ENCODE measurements at places on chromosomes 7 and 10.

- DNase-seq = no peak
Observed at GRCh38 chr7:30852308-30852684, 59.4 kb upstream of the AQP1 start.

GRCh38 chr7:14596421-14596820 lies 306.1 kb downstream of the DGKB start:
- DNase-seq = no peak

DNA sequence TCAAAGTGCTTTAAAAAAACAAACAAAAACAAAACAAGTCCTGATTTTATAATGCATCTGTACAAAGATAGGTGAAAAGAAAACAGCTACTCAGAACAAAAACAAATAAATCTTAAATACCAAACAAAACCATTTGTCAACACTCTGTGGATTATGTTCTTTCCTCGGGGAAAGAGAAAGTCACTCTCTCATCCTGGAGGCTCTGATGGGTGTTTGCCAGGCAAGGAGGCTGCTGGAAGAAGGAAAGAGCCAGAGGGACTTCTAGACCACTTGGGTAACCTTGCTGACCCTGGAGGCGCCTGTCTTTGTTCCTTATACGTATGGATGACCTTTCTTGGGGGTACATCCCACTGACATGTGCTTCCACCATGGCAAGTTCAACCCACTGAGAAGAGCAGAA lies 92.8 kb downstream of the ZRANB1 start:
- no peak for DNase-seq

GRCh38 chr7:93375603-93376002 lies 143.4 kb downstream of the VPS50 start:
- DNase-seq = no peak

DNA sequence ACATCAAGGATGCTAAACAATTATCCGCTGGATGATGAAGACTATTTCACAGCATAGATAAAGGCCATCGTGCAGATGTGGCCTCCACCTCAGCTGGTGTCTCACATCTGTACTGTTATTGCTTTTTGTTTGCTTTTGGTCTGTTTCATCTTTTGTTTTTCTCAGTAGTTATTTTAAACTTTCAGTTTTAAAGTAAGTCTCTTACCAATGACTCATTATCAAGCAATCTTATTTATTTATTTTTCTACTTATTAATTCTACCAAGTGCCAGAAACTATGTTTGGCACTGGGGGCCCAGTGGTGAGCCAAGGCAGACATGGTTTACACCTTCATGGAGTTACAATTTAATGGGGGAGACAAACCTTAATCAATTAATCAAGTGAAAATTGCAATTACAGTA lies 250.9 kb upstream of the TMEM72 start:
- no peak for DNase-seq

GRCh38 chr7:23093546-23093945 lies 12.0 kb upstream of the KLHL7 start:
- no peak for DNase-seq

- no peak for DNase-seq
Observed at GRCh38 chr7:126727930-126728391, 524.8 kb downstream of the GRM8 start.

DNA sequence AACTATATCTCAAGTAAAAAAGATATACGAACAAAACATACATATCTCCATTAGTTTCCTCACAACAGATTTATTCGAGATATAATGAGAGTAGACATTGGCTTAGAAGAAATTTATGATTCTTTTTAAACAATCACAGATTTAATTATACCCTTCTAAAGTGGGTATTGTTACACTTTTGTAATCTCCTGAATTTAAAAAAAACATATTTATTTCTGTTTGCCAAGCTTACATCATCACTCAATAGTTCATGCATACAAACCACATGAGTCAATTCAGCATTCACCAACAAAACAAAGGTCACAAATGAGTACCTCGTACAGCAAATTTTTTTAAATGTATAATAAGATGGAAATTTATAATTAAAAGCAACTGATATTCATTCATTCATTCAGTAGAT lies 17.6 kb downstream of the LRRN3 start:
- no peak for DNase-seq

DNA sequence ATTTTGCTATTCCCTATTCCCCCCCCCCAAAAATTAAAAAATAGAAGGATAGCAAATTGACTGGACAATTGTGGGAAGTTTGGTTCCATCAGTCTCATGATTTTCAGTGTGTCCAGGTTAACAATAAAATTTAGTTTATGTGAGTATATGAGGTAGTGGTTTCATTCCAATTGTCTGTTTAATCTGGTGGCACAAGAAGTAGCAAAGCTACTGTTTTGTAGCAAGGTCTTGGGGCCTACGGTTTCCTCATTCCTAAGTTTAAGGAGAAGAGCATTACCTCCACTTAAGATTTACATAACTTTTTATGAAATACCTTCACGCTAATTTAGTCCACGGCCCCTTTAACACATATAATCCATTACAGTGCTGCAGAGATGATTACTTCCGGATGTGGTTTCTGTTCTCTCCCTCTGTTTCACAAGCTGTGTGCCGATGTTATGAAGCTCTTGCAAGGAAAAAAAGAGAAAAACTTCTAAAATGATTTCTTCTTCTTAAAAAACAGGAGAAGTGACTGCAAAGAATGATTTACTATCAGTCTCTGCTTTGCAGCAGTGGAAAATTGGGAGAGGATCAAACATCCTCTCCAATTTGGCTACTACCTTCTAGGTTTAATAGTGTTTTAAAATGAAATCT lies 32.7 kb upstream of the NPVF start:
- no peak for DNase-seq

DNA sequence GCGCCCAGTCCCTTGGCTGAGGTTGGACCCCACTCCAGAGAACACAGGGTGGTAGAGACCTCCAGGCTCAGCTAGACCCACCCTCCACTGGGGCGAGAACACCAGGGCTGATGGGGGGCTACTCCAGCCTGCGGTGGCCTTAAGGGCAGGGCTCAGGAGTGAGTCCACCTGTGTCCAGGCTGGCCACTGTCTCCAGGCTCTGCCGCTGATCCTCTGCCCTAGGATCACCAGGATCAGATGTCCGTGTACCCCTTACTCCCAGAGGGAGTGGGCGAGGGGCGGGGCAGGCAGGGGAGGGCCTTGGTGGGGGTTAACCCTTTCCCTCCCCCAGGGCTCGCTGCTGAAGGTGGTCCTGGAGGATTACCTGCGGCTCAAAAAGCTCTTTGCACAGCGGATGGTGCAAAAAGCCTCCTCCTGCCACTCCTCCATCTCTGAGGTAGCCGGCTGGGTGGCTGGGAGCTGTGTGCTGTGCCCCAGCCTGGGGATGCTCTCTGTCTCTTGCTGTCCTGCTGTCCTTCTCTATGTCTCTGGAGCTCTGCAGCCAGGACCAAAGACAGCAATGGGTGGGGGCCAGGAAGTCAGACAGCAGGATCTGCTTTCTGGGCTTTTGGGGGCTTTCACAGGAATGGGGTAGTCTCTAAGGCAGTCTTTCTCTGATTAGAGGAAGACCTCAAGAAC lies 38.0 kb downstream of the PSAP start:
- no peak for DNase-seq

DNA sequence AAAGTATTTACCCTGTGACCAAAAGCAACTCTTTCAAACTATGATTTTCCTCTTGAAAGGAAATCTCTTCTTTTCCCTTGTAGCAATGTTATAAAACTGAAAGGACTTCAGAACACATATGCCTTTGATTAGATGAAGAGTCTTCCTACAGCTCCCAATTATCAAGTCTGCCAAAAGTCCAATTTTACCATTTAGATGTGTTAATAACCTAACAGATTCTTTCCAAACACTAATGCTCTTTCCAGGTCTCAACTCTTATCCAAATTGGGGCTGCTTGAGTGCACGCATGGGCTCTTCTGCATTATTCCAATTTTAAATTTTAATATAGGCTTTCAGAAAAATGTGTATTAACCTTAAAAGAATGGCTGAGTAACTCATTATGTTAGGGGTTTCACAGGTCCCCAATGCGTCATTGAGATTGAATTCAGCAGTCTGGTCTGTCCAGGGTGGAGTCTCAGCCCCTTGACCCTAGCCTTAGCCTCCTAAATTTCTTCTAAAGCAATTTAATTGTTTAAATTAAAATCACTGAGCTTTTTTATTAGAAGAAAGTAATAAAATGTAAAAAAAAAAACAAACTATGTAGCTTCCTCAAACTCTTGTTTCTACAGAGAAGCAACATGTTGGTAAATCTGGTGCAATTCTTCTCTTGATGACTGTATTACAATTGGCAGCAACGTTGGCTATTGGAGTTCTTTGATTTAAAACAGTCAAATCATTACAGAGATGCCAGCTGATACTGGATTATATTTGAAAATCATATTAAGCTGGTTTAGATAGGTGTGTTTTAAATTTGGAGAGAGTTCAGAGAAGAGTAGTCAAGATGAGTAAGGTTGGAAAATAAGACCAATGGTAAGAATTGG lies 170.4 kb downstream of the DKK1 start:
- DNase-seq = no peak

- no peak for DNase-seq
Observed at GRCh38 chr7:29771081-29771816, 35.1 kb upstream of the WIPF3 start.

- no peak for DNase-seq
Observed at GRCh38 chr10:38003588-38003987, 6.9 kb upstream of the ZNF33A start.

GRCh38 chr7:143934526-143935325 lies at the start of gene OR2F2:
Gene OR2F2, plus strand, starts transcription at chr7:143935233. Its CDS starts 0 bp downstream, at chr7:143935233.
- no peak for DNase-seq

- DNase-seq = no peak
Observed at GRCh38 chr10:128029290-128029651, 97.0 kb downstream of the MKI67 start.

- no peak for DNase-seq
Observed at GRCh38 chr7:13240349-13240748, 552.9 kb downstream of the ARL4A start.
